Ammon's horn (tissue), 1 donor: ENCODE measurements at places on chromosomes 1 and 21.

DNA sequence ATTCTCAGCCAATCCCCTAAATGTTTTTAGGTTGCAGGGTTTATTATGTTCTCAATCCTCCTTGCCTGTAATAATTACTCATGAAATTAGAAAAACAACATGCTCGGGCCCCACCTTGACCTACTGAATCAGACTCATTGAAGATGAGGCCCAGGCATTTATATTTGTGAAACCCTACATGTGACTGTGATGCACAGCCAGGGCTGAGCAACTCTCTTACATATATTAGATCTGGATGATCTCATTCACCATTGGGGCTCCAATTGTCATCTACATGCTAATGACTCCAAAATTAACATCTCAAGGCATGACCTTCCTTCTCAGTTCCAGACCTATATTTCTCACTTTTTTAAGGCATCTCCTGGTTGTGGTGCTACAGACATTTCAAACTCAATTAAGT lies 103.3 kb downstream of the WDR3 start:
- DNase-seq, result no peak

DNA sequence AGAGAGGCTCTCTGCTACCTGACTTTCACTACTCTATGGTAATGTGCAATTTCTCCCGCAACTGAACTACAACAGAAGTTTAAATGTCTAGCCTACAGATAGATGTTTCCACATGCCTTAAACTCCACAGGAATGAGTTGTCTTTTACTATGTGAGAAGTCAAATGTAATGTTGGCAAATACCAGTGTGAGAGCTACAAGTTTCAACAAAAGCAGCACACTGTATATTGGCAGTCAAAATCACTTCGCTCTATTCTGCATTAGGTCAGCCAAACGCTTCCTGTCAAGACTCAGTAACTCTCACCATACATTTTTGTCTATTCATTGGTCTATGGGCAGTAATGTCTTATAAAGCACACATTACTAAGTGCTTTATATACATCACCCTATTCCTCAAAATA lies 41.9 kb downstream of the LUZP1 start:
- DNase-seq, result no peak

- no peak for DNase-seq
Observed at GRCh38 chr1:183330335-183330734, 87.8 kb downstream of the NMNAT2 start.

- no peak for DNase-seq
Observed at GRCh38 chr1:17012775-17013490, 1.2 kb upstream of the ATP13A2 start.

- no peak for DNase-seq
Observed at GRCh38 chr1:25610822-25611630, 5.6 kb upstream of the MAN1C1 start.

- DNase-seq, result peak; percentile 71
Observed at GRCh38 chr1:107782217-107782845, 182.6 kb downstream of the VAV3 start.

DNA sequence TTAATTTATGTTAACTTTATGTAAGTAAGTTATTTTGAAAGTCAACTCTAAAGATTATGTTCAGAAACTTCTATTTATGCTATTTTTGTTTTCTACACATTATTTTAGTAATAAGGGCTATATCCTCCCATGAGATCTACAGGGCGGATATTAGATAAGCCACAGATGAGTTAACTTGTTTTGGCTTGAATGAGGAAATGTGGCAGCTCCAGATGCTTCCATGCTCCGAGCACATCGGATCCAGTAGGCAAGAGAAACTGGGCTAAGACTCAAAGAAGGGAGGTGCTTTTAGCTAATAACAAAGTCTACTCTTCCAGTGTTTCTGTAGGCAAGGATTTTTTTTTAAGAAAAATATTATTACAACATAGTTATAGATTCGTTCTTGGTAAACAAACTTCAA lies 20.0 kb upstream of the LAMC1 start:
- no peak for DNase-seq

DNA sequence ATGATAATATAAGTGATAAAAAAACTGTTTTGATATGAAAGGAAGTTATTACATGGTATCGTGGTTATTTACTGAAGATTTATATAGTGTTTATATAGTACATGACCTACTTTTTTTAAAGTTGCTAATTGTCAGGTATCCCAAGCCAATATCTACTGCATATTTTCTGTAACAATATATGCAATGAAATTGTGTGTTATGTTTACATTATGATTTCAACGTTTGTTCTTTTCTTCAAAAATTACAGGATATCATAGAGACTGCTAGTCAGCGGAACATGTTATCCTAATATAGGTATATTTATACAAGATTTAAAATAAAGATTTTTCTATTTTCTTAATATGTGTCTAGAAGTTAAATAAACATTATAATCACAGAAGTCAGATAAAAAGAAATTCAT lies 167.5 kb upstream of the DPYD start:
- DNase-seq, result no peak
